D341Med (cell line): ENCODE measurements at places on chromosomes 5 and 9.

DNA sequence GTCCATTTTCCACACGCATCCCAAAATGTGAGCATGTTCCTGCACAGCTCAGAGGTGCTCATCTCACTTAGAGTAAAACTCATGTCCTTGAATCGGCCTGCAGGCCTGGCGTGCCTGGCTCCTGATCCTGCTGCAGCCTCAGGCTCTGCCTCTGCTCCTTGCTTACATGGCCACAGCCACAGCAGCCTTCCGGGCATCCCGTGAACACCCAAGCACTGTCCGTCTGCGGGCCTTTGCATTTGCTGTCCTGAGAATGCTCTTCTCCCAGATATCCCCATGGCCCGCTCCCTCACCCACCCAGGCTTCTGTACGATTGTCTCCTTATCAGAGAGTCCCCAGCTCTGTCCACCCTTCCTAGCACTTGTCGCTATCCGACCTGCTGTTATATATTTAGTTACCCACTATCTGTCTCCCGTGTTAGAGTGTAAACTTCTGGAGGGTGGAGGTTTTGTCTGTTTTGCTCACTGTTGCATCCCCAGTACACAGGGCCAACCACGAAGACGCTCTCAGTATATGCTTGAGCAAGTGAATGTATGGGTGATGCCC, 21.9 kb downstream of the FGF18 start:
- DNase-seq = no peak

GRCh38 chr5:127898551-127899213, 184.9 kb upstream of the SLC12A2 start:
- DNase-seq = no peak

DNA sequence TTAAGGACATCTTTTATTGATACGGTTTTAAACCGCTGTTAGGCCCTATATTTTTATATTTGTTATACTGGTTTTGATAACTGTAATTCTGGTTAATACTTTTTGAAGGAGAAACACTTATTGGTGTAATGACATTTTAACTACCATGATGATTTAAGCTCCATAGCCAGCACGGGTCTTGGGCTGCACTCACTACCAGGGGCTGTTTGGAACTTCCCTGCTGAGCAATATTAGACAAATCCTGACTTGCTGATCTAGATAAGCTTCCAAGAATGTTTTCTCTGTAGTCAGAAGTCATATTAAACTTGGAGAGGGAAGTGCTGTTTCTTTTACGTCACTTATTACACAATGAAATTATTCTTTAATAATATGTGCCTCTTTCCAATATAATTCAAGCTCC, 540.0 kb upstream of the GRAMD2B start:
- DNase-seq = no peak

GRCh38 chr5:50501491-50502228, 60.6 kb upstream of the EMB start:
- DNase-seq = no peak

DNA sequence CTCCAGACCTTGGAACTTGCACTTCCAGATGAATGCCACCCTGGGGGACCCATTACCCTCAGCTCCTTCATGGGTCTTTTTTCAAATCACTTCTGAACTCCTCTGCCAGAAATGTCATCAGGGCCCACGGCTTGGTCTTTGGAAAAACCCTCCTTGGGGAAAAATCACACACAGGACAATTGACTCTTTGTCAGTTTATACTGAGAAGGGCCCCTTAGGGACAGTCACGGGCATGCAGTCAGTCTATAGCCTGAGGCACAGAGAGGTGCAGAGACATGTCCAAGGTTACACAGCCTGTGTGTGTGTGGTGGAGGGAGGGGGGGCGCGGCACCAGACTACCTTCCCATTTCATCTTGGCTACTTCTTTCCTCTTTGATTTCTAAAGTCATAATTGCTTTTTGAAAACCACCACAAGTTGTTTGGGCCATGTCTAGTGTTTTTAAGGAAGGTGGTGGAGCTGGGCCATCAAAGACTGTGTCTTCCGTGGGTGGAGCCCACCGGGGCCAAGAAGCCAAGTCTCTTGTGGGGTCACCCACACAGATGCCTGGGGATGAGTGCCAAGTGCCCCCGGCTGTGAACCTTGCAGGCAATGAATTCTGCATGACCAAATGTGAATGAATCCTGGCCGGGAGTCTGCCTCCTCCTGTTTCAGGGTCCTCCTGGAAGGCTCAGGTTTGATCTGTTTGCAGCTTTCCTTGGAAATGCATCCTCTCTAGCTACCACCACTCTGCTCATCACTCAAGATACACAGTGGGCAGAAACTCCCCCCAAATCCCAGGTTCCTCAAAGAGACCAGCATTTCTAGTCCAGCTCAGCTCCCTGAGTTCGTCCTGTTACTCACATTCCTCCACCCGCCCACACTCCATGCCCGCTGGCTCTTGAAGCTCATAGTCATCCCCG, 200.1 kb upstream of the TBC1D2 start:
- no peak for DNase-seq

DNA sequence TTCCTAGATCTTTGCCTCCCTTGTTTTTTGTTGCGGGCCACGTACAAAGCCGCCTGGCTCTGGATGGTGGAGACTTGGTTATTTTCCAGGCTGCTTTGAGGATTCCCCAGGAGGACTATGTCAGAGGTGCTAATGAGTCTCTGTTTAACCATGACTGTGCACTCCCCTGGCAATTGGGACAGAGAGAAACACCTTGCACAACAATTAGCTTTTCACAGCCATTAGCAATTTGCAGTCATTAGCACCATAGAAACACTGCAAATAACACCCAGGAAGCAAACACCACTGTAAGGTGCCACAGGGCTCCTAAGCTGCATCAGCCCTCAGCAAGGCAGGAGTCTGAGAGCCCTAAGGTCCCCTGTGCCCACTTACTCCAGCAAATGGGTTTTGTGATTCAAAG, 201.0 kb upstream of the VLDLR start:
- peak; percentile 73 for DNase-seq

DNA sequence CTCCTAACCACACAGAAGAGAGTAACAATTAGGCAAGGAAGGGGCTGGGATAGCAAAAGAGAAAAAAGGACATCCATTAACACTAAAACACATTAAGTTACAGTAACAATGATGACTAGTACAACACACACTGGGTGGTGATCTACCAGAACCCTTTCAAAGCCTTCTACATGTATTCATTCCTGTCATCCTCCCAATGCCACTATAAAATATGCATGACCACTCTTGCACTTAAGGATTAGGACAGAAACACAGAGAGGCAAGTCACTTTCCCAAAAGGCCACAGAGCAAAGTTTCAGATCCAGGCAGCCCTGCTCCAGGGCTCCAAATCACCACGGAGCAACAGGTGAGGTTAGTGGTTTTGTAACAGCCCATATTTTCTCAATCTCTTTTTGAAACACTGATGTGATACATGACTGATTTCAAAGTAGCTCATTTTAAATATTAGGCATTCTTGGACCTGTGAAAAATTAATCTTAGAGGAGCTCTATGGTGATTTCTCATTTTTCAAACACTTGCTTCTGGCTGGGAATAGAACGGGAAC, 86.7 kb downstream of the AUH start:
- no peak for DNase-seq

GRCh38 chr9:34961574-34962490, 3.7 kb downstream of the PHF24 start:
- no peak for DNase-seq

DNA sequence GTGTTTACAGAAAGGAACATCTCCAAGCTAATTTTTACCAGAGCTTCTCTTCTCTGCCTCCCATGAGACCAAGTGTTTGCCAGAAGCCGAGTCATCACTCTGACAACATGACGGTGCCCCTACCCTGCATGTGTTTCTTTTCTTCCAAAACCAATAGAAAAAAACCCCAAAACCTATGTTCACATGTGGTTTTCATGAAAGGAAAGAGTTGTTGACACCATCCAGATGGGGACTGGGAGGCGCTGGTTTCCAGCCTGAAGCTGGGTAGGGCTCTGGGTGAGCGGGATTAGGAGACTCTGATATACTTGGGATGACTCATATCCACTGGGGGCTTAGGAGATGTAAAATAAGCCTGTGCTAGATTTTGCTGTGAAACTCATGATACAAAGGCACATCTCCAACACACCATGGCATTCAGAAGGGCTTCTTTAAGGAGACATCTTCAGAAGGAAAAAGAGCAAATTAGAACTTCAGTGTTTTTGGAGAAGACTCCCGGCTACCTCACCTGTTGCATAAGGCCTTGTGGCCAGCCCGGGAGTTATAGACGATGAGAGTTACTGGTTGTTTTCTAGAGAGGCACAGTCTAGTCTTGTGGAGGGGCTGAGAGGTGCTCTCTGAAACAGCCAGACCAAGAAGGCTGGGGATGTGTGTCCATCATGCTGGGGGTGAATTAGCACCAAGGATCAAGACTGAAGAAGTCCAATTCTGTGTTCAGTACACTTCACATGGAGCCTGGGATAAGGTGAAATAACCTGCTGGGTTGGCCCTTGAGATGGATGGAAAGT, 108.9 kb upstream of the LHFPL2 start:
- no peak for DNase-seq

- DNase-seq = no peak
Observed at GRCh38 chr9:120770931-120771330, 22.3 kb downstream of the FBXW2 start.

- no peak for DNase-seq
Observed at GRCh38 chr9:90301277-90301653, 341.4 kb downstream of the DIRAS2 start.

- no peak for DNase-seq
Observed at GRCh38 chr5:179455320-179455719, 95.0 kb upstream of the RUFY1 start.

DNA sequence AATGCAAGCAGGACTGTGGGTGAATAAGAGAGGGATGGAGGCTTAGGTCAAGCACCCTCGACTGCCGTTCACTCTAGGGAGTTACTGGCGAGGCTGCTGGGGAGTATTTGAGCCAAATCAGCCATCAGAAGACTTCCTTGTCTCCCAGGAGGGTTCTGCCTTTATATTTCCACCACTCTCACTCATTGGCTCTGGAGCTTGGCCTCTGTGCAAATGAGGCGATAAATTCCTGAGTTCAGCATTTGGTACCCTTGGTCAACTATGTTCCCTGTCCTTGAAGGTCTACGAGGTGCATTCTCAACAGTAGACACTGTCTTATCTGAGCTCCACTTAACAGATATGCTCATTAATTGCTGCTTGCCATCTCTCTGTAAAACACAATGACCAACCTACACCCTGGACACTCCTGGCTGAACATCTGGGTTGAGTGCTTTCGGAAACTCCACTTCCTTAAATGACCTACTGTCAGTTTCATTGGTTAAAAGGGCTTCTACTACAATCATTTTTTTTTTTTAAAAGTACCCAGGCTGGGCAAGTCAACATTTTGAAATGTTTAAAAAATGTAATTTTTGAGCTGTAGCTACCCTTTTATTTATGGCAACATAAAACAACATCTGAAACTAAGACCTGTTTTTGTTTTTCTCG, 153.2 kb downstream of the NTRK2 start:
- DNase-seq = no peak

- no peak for DNase-seq
Observed at GRCh38 chr5:141872496-141873356, 5.5 kb downstream of the PCDH1 start.

DNA sequence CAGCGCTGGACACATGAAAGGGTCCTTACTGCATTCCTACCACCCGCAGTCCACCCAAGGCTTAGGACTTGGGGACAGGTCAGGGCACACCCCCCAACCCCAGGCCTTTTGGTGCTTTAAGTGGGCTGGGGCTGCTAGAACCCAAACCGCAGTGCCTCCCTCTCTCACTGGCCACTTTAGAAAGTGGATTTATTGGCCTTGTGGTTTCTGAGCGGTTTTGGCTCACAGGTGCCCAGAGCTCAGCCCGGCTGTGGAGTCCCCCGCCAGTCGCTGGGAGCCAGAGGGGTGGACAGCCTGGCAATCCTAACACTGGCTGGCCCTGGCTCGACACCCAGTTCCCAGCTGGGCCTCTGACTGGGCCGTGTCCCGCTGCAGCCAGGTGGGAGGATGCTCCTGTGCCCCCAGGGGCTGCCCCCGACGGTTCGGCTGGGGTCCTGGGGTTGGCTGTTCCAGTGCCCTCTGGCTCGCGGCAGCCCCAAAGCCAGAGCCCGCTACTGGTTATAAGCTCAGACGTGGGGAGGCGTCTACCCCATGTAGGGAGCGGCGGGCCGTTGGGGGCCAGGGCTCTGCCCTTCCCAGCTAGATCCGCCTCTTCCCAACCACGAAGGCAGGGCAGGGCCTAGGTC, 65.2 kb upstream of the RNU6ATAC start:
- DNase-seq = no peak

GRCh38 chr9:18848657-18849056, 184.4 kb downstream of the SAXO1 start:
- no peak for DNase-seq

DNA sequence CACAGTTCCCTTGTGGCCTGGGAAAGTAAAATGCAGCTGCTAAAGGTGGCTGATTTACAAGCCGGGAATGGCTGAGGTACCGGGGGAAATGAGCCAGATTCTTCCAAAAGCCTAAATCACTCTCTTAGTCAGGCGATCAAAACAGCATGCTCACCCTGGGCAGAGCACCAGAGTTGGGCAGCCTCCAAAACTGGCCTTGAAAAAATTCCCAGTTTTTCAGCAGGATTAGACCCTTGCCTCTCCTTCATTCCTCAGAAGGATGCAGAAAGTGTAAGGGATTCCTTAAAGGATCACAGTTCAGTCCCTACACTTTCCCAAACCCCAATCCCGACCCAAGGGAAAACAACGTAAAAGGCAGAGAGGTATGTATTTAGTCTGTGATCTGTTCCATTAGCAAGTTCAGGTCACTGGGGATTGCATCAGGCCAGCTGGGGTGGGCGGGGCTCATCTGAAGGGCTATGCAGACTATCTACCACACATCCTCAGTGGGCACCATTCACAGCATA, 16.9 kb downstream of the TMEM174 start:
- peak; percentile 50 for DNase-seq

DNA sequence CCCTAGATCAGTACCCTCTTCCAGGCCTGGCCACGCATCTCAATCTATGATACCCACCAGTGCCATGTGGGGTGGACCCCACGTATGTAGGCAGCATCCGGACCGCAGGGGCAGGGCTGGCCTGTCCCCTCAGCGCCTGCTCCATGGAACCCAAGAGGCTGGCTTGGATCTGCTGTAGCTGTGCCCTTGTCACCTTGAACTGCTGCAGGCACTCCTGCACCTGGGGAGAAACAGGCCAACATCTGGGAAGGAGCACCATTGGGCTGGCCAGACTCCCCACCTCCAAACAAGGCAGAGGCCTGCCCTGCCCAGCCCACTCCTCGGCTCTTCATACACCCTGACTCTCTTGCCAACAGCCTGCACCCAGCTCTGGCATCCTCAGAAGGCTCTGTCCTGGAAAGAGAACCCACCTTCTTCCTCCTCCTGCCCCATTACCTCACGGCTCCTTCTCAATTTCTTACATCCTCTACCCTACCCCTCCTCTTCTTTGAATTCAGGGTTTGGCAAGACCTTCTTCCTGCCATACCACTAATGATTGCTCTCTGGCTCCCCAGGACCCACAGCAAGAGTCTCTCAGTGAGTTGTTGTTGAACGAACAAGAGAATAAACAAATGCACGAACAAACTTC, 7.7 kb downstream of the HK3 start:
- DNase-seq = no peak

DNA sequence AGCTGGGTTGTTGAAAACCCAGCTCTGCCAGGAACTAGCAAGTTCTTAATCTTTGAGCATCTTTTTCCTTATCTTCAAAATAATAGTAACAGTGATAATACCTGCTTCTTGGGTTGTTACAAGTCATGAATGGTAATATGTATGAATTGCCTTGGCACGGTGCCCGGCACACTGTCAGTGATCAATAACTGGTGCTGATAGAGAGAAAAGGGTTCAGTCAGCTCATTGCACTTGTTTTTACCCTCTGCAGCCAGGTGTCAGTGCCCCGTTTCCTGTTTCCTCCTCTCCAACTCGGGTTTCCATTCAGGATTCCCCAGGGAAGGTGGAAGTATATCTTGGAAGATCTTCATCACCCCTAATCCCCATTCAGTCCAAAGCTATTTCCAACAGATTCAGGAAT, 15.8 kb upstream of the NIPAL4 start:
- DNase-seq = no peak
